ENCODE measurements at places on chromosomes 6 and 20. TPM values are rescaled to one million over a fixed set of nuclear protein-coding genes. Genes with fewer than 3 reads are reported as not detected.

SERAC1 gene
- 7.6 TPM for total RNA-seq

GRCh38 chr6:69816569-69816968 lies 19.8 kb upstream of the LMBRD1 start:
- H3K27ac ChIP-seq: no peak overlapping the region
- no peaks in the 10 kb centered on the region for H3K36me3 ChIP-seq
- peaks cover 9% of the 10 kb centered on the region for H3K4me1 ChIP-seq
- no peak overlapping the region for H3K4me3 ChIP-seq
- DNase-seq: no peak
- no peaks in the 10 kb centered on the region for H3K27me3 ChIP-seq

DNA sequence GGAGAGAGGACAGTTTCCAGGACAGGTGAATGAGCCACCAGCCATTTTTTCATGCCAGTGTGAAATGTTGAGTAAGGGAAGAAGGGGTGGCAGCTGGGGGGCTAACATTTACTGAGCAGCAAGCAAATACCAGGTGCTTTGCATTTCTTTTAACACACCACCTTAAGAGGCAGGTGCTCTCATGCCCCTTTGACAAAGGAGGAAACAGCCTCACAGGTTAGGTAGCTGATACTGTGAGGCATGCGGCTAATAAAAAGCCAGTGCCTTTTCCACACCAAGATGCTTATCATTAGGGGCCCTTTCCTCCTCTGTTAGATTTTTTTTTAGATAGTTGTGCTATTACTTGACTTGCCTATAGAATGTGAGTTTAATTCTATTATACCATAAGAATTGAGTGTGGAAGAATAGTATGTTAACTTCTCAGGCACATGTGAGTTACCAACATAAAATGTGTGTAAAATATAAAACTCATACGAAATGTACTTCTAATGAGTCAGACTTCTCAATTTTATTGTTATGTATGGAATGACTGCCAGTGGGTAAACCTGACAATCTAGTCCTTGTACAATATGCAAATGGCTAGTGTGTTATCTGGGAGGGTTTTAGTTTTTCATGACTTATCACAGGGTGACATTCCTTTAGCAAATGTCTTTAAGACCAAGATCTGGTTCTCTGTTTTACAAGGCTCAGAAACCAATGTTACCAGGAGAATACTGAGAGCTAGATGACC lies 260.0 kb downstream of the TMEM242 start:
- no peak overlapping the region for H3K27ac ChIP-seq
- H3K27me3 ChIP-seq: no peaks in the 10 kb centered on the region
- peaks cover 36% of the 10 kb centered on the region for H3K4me1 ChIP-seq
- no peaks in the 10 kb centered on the region for H3K36me3 ChIP-seq
- DNase-seq: no peak
- H3K4me3 ChIP-seq: no peak overlapping the region

- no peaks in the 10 kb centered on the region for H3K36me3 ChIP-seq
- H3K27me3 ChIP-seq: peaks cover 5% of the 10 kb centered on the region
- H3K27ac ChIP-seq: no peak overlapping the region
- peaks cover 16% of the 10 kb centered on the region for H3K4me1 ChIP-seq
Observed at GRCh38 chr6:168583821-168584220, 142.8 kb downstream of the SMOC2 start.

DNA sequence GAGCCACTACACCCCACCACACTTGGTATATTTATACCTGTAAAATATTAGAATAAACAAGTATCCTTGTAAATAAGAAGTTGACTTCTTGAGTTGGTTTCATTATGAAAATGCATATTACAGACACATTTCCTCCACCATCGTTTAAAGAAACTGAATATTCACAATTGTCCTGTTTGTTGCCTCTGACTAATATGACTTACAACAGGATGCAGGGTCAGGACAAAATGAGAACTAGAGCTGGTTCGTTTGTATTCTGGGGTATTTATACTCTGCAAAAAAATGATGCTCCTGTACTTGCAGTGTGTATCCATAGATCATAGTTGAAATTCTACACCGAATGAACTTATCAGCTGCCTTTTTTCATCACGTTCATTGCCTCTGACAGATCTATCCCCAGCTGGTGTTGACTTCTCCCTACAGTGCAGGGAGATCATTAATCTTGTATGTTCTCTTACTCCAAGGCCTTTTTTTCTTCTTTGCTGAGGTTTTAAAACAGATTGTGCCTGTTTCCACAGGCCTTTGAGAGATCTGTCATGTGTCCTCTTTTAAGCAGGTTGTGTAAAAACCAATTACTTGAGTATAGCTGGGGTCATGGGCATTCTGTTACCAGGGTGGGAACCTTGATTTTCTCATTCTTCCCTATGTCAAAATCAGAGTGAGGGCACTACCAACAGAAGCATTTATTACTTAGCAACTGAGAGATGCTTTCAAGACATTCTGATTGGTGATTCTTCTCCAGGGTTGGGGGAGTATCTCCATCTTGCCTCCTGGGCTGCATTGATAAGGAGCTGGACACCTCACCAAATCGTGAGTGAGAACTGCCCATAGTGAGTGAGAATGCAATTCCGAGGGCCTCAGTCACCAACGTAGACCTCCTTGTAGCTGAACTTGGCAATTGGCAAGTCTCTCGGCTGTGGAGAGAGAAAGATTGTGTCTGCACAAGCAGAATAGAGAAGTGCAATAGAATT lies 78.8 kb upstream of the CD83 start:
- no peak for DNase-seq
- H3K36me3 ChIP-seq: no peaks in the 10 kb centered on the region
- no peaks in the 10 kb centered on the region for H3K4me1 ChIP-seq
- no peak overlapping the region for H3K27ac ChIP-seq
- no peak overlapping the region for H3K4me3 ChIP-seq
- no peaks in the 10 kb centered on the region for H3K27me3 ChIP-seq

DNA sequence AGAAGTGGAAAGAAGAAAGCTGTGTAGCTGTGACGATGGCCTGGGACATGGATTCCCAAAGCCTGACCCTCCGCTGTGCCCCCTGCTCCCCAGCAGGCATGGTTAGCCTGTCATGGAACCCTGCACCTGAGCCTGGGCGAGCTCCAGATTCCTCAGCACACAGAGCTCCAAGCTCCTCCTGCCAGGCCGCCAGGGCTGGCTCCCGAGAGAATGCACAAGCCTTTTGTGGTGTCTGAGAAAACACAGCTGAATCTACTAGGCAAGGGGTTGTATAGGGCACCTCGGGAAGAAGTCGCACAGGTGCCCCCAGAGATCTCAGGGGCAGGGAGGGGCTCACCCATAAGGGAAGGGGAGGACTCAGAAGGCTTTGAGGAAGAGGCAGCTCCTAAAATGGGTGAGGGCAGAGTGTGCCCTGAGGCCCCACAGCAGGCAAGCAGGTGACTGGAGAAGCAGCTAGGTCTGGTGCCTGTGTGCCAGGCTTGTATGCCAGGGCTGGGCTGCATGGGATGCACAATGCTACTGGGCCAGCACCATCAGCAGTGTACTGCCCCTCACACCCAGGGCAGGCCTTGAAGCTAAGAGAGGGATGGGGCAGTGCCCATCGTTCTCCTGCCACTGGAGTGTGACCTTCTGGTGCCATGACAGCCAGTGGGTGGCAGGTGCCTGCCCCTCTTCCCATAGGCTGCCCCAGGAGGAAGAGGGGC lies 64.3 kb upstream of the CD93 start:
- H3K27ac ChIP-seq: no peak overlapping the region
- DNase-seq: no peak
- H3K36me3 ChIP-seq: no peaks in the 10 kb centered on the region
- H3K4me3 ChIP-seq: no peak overlapping the region
- no peaks in the 10 kb centered on the region for H3K27me3 ChIP-seq

GRCh38 chr6:106922626-106923025 lies 51.9 kb downstream of the CD24 start:
- H3K4me1 ChIP-seq: no peaks in the 10 kb centered on the region
- DNase-seq: no peak
- H3K27me3 ChIP-seq: no peaks in the 10 kb centered on the region
